Iris pigment epithelial cell (primary cell): ENCODE measurements at places on chromosomes 3 and 15.

GRCh38 chr15:88069561-88069960, 187.0 kb downstream of the NTRK3 start:
- no peak for DNase-seq

GRCh38 chr3:45509038-45509767, 85.3 kb upstream of the LIMD1 start:
- peak; percentile 99 for DNase-seq

DNA sequence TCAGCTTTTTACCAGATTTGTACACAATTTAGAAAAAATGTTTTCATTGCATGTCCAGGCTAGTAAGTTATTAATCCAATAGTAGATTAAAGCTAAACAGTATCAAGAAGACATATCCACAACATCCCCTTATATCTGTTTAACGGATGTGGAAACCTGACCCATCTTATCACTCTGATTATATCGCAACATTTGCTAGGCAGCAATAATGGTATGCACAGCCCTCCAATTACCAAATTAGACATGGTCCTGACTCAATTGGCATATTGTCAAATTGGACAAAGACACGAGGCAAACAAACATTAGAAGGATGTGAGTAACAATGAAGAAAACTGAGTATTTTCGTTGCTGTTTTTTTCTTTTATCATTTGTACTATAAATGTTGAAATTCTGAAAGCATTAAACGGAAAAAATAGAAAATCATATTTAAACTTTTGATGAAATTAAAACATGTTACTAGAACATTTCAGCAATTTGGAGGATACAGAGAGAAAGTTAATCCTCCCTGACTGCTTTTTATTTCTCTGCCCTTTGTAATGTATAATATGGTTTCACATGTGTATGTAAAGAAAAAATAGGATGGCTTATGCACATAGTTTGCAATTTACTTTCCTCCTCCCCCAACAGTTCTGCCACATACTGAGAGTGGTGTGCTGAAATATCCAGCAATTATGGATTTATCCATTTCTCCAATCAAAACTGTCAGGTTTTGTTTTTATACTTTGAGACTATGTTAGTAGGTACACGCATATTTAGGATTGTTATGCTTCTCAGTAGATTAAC, 633.7 kb downstream of the ZIC1 start:
- DNase-seq = peak; percentile 59

DNA sequence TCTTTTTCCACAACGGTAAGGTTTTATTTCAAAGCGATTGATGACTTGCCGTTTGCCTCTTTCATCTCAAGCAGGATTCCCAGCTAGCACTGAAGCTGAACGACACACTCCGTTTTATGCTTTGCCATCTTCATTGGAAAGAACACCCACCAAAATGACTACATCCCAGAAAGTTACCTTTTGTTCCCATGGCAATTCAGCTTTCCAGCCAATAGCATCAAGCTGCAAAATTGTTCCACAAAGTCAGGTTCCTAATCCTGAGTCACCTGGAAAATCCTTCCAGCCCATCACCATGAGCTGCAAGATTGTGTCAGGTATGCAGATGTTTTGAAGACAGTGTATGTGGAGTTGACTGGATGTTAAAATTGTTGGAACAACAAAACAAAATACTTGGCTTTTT, 56.5 kb downstream of the YEATS2 start:
- no peak for DNase-seq

DNA sequence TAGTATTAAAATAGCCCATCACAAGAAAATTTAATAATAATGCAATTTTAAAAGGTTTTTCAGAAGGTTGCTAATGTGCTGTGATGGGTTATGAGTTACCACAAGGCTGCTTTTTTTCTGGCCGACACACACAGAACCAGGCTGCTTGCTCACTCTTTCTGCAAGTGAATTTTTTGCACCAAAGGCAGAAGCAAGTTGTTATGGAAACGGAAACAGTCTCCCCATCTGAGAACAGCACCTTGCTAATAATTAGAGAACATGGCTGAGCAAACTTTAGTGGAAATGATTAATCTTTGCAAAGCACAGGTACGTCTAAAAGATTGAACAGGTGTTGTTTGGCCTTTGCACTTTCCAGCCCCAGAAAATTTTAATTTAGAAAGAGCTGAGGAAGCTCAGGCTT, 51.0 kb downstream of the CACNA2D3 start:
- DNase-seq = no peak
